ENCODE measurements at places on chromosomes 5 and 9.

DNA sequence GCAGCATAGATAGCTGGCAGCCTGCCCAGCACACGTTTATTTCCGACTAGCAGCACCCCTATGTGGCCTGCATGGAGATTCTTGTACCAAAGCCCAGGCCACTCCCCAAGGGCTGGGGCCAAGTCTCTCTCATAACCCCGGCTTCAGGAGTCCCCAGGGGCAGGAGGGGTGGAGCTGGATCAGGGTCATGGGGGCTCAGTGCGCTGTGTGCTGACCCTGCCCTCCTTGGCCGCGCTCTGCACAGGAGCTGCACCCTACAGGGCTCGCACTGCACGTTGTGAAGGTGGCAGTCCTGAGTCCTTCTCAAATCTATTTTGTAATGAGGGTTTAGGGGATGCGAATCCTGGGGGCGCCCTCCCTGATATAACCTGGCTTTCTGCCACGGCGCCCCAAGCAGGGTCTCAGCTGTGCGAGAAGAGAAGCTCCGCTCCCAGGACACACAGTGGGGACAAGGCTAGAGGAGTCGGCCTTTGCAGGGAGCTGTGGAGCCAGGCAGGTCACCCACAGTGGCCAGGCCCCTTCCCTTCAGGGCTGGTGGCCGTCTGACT lies 28.6 kb downstream of the NKD2 start:
- DNase-seq, result no peak

DNA sequence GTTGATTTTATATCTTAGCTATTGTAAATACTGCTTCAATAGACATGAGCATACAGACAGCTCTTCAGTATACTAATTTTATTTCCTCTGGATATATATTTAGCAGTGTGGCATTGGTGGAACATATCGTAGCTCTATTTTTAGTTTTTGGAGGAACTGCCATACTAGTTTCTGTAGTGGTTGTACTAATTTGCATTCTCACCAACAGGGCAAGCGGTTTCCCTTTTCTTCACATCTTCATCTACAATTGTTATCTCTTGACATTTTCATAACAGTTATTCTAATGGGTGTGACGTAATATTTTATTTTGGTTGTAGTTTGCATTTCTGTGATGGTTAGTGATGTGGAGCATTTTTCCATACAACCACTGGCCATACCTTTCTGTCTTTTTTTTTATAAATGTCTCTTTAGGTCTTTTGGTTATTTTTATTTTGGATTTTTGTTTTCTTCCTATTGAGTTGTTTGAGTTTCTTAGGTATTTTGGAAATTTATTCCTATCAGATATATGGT lies 32.5 kb downstream of the TAF11L14 start:
- no peak for DNase-seq

- DNase-seq, result peak; percentile 85
Measured at GRCh38 chr9:16058131-16058549, 505.3 kb downstream of the CCDC171 start.

DNA sequence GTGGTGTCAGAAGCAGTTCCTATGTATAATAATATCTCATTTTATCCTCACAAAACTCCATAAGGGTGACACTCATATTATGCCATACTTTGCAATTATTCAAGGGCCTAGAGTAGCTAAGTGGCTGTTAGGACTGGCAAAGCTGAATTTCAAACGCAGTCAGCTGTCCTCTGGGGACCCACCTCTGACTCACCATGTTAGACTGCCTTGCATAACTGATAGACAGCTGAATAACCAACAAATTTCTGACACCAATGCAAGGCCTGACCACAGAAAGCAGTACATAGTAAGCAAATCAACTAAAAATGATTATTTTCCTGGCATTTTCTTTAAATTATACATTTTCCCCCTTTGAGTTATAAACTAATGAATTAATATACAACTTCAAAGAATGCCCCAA lies 251.6 kb upstream of the PTGER4 start:
- DNase-seq, result peak; percentile 85

- DNase-seq, result peak; percentile 72
Measured at GRCh38 chr5:91101600-91102379, 281.3 kb downstream of the ARRDC3 start.

- peak; percentile 41 for DNase-seq
Measured at GRCh38 chr9:128099231-128099931, 28.1 kb downstream of the PTGES2 start.

DNA sequence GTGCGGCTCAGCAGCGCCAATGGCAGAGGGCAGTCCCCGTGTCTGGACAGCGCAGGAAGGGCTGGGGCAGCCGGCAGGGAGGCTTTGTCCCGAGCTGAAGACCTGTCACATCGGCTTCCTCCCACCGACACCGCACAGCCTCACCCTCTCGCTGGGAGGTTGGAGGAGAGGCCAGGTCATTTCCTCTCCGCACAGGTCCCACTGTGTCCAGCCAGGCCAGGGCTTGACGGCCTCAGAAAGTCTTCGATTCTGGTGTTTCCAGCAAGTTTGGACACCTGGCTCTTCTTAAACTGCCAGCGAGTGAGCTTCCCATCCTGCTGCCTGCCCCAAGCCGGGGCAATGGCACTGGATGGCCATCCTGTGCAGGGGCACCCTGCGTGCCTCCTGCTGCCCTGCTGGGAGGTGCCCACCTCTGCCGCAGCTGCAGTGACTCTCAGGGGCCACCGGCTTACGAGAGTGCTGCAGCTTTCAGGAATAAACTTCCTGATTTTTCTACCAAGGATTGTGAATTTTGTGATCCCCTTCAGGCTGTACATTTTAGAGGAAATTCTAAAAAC lies 33.9 kb downstream of the AHRR start:
- DNase-seq, result no peak

- DNase-seq, result no peak
Measured at GRCh38 chr5:135376961-135377624, 21.9 kb downstream of the MACROH2A1 start.

DNA sequence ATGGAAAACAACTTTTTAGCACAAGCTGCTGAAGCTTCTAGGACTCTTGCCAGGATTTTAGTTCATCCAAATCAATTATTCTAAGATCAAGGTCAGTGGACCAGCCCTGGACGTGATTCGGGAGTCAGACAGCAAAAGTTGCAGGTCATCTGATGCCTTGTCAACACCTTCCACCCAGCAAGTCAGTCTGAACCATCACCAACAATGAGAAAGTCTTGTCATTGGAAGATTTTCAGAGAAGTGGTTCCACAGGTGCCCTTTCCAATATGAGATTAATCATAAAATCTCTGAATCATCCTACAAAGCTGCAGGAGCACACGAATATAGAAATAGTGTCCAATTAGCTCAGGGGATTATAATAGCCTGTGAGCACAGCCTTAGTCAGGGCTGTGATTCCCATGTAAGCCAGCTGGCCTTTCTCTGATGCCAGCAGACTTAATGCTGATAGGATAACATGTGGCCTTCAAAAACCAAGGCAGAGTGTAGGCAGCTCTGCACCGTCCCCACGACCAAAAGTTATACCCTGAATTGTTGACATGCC lies 445.0 kb upstream of the TRPC7 start:
- peak; percentile 82 for DNase-seq

DNA sequence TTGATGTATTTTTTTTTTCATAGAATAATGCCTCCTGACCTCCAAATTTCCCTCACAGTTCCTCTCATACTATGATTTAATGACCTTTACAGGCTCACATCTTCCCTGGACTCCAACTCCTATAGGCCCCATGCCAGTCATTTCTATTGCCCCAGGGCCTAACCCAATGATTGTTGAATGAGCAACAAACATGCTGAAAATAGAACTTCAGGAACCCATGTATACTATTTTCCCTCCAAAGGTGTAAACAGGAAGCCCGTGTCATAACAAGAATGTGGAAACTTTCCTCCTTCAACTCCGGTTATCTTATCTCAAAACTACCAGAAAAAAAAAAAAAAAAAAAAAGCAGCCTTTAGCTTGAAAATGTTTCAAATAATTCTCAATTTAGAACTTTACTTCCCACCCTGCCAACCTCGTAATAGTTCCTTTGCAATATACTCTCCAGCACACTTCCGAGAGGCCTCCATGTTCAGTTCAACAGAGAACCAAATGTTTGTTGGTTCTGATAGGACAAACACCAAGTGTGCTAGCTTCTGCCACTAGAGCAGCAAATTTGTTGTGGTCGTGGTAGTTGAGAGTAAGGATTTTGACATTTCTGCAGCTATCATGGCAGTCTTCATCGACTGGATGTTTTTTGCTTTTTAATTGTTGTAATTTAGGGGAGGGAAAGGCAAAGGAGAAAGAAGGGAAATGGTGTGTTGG lies 25.8 kb downstream of the TRPM6 start:
- DNase-seq, result no peak

DNA sequence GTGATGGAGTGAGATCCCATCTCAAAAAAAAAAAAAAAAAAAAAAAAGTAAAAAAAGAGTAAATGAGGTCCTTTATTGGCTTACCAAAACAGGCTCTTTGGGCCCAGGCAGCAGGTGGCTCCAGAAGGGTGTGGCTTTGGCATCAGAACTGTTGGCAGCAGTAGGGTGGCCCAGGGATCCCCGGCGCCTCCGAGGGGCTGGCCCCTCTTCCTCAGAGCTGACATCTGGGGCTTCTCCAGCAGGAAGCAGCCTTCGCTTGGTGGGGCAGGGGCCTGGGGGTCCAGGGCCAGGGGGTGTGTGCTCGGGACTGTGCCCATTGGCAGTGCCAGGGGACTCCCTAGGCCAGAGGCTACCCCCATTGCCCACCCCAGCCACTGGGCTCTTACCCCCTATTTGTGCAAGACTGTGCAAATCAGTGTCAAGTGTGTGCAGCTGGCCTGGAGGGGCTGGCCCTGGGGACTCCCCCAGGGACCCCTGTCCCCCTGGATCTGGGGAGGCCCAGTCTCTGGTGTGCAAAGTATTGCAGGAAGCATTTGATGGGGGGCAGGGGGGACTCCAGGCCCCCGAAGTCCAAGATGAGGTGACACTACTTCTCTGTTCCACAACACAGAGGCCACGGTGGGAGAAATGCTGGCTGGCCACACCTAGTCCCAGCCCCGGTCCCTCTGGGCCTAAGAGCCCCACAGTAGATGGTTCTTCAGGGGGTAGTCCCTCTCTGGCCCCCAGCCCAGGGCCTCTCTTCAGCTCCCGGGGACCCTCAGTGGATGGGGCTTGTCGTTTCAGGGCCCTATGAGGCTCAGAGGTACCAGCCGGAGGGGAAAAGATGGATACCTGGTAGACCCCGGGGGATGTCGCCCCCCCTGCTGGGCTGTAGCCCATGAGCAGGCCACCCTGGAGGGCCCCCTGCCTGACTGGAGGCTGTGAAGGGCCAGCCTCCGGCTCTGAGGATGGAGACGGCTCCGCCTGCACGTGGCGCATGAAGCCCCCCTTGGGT lies 4.7 kb upstream of the STOML2 start:
- DNase-seq, result no peak

- peak; percentile 64 for DNase-seq
Measured at GRCh38 chr9:130995086-130996011, 13.6 kb upstream of the LAMC3 start.

DNA sequence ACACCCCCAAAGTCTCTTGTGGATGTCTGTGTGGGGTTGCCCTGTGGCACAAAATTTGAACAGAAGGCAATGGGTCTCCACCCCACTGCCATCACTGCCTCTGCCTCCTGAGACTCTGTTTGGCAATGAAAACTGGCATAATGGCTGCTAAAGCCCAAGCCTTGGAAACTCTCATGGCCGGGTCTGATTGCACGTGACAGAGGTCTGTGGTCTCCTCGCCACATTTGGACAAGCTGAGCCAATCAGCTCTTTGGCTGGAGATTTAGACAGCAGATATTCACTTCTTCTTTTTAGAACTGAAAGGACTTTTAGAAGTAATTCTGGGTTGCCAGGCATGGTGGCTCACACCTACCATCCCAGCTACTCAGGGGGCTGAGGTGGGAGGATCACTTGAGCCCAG lies 5.5 kb downstream of the GGTA1 start:
- DNase-seq, result no peak

DNA sequence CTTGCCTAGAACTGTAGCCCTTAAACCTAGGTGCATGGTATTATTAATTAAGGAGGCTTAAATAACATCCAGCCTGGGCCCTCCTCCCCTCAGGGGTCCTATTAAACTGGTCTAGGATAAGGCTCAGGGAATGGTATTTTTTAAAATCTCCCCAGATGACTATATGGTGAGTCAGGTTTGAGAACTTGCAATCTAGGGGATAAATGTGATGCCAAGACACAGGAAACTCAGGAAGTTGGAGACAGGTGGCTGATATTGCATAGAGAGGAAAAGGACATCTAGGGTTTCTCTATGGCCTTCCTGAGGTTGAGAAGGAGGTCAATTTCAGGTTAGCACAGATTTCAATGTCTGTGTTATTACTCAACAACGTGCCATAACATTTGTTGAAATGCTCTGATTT lies 581.0 kb downstream of the TLE1 start:
- peak; percentile 57 for DNase-seq

GRCh38 chr9:22117511-22118384 lies 108.6 kb upstream of the CDKN2B start:
- DNase-seq, result peak; percentile 66

DNA sequence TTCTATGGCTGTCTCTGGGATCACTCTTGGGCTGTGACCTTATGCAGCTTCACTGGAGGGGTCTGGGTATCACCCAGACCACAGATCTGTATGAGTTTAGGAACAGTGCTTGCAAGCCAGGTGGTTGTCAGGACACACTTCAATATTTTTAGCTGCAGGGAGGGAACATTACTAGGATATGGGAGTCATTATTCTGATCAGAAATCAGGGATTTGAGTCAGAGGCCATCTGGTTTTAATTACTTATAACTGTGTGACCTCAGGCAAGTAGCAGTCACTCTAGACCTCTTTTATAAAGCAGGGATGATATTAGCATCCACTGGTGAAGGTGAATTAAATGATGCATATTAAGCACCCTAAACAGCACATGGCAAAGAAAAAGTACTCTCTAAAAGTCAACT lies 60.1 kb upstream of the NMUR2 start:
- peak; percentile 2 for DNase-seq

DNA sequence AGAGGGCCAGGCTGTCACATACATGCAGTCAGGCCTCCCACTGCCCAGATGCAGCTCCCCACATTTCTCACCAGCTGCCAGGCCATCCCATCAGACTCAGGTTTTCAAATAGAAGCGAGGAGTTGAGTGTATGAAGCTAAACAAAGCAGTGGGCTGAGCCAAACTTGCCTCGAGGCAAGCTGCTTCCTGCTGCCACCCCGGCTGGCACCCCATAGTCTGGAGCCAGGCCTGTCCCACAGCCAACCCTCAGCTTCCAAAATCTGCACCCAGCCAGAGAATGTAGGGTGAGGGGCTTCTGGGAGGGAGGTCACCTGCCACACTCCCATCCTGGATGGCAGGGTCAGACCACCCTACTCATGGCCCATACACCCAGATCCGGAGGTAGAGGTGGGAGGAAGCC lies 22.3 kb upstream of the ALDH1B1 start:
- no peak for DNase-seq

Measured in foreskin fibroblast (primary cell).